ENCODE measurements at places on chromosomes 2 and 18.

- DNase-seq: no peak
These were observed 2.1 kb upstream of the CHCHD5 start for GRCh38 chr2:112582314-112582746.

GRCh38 chr18:48728204-48728833 lies 189.5 kb downstream of the CTIF start:
- DNase-seq: no peak

DNA sequence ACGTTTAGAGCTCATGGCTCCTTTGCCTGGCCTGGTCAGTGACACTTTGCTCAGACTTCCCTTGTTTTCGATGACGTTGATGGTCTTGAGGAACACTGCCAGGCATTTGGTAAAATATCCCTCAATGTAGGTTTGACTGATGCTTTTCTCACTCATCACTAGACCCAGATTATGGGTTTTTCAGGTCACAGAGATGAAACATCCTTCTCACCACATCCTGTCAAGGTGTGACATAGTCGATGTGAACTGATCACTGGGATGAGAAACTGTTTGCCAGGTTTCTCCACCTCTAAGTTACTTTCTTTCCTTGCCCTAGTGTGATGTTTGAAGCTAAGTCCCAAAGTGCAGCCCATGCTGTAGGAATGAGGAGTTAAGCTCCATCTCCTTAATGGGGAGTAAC lies 81.5 kb downstream of the AFF3 start:
- DNase-seq: no peak

GRCh38 chr2:218323526-218324472 lies 31.5 kb upstream of the TMBIM1 start:
- no peak for DNase-seq

DNA sequence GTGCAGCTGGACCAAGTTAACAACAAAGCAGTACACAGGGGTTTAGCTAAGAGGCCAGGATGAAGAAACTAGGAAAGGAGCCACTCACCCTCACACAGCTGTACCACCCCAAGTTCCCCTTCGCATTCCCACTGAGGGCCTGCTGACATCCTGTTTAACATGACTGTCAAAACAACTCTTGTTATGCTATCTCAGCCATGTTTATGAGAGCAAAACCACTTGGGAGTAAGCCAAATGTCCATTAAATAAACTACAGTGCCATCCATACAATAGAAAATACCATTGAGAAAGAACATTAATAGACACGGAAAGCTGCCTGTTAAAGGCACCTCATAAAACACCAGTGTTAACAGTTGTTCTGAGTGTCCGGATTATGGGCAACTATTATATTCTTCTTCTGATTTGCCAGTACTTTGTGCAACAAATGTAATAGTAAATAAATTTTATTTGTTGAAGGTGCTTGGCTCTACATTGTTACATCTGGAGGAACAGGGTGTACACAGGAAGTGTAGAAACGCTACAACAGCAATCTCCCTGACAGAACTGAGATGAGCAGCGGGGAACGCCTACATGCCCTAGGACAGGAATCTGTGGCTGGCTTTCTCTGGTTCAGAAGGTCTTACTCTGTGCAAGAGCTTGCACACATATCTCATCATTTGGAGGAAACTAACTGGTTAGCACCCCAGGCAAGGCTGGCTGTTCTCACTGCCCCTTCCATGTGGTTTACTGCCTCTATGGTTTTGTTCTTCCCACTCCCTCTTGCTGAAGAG lies 85.6 kb downstream of the EHD3 start:
- DNase-seq: no peak

DNA sequence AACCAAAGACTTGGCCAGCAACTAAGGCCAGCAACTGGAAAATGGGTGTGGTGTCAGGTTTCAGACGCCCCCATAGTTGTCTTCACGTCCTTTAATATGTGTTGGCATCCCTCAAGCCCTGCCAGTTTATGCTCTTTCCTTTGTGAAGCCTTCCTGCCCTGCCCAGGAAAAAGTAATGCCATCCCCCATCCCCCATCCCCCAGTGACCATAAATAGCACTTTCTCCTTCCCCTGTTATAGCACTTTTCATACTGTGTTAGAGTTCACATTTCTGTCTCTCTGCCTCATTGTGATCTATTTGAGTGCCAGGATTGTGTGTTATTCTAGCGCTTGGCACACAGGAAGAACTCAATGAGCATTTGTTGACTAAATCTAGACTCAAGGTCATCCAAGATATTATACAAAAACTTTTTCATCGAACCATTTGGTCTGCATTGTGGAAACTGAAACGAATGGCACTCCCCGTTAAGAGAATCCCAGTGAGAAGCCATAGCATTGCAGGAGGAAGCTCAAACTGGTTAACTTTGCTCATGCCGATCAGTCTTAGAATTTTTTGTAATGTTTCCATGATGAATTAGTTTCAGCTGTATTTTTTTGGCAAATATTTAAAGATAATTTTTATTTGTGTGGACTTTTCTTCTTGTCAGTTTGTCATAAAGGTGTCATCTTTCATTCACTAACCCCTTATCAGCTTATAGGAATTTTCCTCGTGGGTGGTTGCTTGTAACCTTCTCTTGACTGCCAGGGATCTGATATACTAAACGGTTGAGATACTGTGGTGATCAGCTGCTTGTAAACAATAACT lies 15.7 kb downstream of the CRIM1 start:
- DNase-seq: no peak

- no peak for DNase-seq
These were observed 83.4 kb downstream of the DOCK10 start for GRCh38 chr2:224958873-224959272.

DNA sequence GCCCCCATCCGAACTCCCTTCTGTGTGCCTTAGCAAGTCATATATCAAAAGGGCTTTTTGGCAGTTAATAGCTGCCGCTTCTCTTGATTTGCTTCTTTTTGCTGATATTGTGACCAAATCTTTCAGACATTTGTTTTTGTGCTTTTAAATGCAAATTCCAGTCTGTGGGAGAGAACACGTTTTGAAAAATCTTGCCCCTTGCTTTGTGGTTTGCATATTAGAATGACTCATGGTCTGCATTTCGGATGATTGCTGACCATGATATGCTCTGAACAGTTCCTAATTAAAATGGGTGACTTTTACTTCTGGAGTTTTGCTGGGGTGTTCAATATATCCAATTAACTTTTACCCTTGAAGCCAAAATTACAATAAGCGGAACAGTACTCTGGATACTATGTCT lies 58.2 kb upstream of the ST6GAL2 start:
- DNase-seq: no peak

- no peak for DNase-seq
These were observed 1.4 kb downstream of the IL36RN start for GRCh38 chr2:113060396-113060795.

DNA sequence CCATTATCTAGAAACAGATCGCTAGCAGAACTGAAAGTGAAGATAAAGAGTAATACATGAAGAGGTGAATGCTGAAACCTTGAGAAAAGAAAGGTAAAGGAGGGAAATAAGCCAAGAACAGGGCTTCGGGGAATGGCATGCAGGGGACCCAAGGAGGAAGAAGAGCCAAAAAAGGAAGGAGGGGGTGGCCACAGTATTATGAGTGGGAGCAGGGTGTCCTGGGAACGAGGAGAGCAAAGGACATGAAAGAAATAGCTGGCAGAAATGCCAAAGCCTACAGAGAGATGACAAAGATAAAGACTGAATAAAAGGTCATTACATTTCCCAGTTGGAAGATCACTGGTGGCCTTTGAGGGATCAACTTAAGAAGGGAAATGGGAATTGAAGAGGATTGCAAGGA lies 82.9 kb downstream of the ACTR3 start:
- no peak for DNase-seq

- no peak for DNase-seq
These were observed 44.9 kb upstream of the ORC2 start for GRCh38 chr2:201008296-201008829.

Data from stimulated activated CD8-positive, alpha-beta memory T cell treated with anti-CD3 and anti-CD28 coated beads, Interleukin-2, amount 100 ng/mL, for 1 hour (primary cell).